GM12878 (cell line): ENCODE measurements at places on chromosomes 7 and 10. TPM values are rescaled to one million over a fixed set of nuclear protein-coding genes. Genes with fewer than 3 reads are reported as not detected.

The PRR15 gene
- polyA plus RNA-seq: not detected in 2 replicates

The RET gene
- polyA plus RNA-seq: not detected in 2 replicates

The RASSF4 gene
- 16.9 and 17.1 TPM in 2 replicates for polyA plus RNA-seq

The ASCC1 gene
- polyA plus RNA-seq: 43.8 and 47.1 TPM in 2 replicates

The ITPRID1 gene
- polyA plus RNA-seq: not detected in 2 replicates

The CPA4 gene
- polyA plus RNA-seq: 0.20 TPM in 1 of 2 replicates, not detected in the other

The SCART1 gene
- polyA plus RNA-seq: 0.11 and 0.15 TPM in 2 replicates

The CTBP2 gene
- polyA plus RNA-seq: 0.15 and 0.20 TPM in 2 replicates

The SMC3 gene
- polyA plus RNA-seq: 113 and 123 TPM in 2 replicates

The PTN gene
- polyA plus RNA-seq: not detected in 2 replicates

The OR6V1 gene
- polyA plus RNA-seq: not detected in 2 replicates

The NUPR2 gene
- not detected in 2 replicates for polyA plus RNA-seq

The SLC26A5 gene
- 0.07 TPM in 1 of 2 replicates, not detected in the other for polyA plus RNA-seq

The CPEB3 gene
- 1.3 and 1.5 TPM in 2 replicates for polyA plus RNA-seq

The A1CF gene
- 0.01 TPM in 1 of 2 replicates, not detected in the other for polyA plus RNA-seq

The PLXDC2 gene
- not detected in 2 replicates for polyA plus RNA-seq

The MNX1 gene
- polyA plus RNA-seq: 0.32 and 0.35 TPM in 2 replicates

The ZNF727 gene
- polyA plus RNA-seq: not detected in 2 replicates
